HEK293T (cell line): ENCODE measurements at places on chromosomes 7 and 10.

DNA sequence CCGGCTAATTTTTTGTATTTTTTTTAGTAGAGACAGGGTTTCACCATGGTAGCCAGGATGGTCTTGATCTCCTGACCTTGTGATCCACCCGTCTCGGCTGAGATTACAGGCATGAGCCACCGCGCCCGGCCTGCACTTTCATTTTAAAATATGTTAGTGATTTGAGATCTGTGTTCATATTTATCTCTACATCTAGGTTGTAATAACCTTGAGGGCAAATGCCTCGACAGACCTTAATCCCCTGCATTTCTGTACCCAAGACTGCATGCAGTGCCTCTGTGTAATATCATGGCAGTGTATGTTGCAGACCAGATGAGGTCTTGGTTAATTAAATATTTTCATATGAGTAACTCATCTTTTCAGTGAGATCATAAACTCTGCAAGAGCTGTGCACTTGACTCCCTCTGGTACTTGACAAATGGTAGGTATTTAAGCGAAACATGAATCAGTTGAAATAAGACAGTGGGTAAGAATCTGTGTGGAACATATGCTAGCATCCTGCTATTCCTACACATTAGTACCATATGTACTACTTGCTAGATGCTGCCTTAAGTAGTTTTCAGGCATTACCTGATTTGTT lies 673.9 kb upstream of the ANKRD30A start:
- DNase-seq, result no peak

DNA sequence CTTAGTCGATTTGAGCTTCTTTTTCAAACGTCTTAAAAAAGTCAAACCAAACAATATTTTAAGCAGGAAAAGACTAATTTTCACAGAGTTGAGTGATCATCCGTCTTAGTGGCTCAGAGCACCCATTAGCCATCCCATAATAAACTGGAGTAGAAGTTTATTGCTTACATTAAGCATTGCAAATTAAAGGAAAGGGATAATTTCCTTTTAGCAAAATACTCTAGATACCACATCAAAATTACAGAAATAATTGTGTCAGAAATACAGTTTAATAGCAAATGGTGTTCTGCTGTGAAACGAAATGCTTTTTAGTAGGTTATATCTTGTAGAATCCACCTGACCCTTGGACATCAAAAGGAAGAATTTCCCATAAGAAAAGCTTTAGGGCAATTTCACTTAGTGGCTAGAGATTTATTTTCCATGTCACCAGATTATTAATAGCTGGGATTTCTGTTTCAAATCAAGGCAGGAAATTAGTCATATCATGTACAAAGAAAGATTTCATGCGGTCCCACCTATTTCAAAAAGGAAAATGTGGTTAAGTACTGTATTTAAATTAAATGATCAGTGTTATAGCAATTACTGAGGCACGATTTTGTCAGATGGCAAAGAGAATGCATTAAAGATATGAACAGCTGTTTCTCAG lies 96.2 kb downstream of the NPTX2 start:
- no peak for DNase-seq

- DNase-seq, result peak; percentile 79
Observed at GRCh38 chr7:136114966-136115762, 138.0 kb upstream of the MTPN start.

DNA sequence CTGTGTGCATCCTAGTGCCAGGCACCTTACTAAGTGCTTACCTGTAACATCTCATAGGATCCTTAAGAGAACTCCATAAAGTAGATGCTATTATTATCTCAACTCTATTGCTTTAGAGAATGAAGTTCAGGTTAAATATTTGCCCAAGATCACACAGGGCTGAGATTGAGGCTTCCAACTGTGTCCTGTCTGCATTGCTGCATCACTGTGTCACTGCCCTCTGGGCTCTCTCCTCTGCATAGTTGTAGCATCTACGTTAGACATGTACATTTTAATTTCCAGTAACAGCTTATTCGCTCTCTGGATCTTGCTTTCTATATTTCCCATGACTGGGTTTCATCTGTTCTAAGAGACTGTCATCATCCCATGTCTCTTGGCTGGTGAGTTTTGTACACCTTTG lies 63.6 kb upstream of the FZD8 start:
- DNase-seq, result no peak

DNA sequence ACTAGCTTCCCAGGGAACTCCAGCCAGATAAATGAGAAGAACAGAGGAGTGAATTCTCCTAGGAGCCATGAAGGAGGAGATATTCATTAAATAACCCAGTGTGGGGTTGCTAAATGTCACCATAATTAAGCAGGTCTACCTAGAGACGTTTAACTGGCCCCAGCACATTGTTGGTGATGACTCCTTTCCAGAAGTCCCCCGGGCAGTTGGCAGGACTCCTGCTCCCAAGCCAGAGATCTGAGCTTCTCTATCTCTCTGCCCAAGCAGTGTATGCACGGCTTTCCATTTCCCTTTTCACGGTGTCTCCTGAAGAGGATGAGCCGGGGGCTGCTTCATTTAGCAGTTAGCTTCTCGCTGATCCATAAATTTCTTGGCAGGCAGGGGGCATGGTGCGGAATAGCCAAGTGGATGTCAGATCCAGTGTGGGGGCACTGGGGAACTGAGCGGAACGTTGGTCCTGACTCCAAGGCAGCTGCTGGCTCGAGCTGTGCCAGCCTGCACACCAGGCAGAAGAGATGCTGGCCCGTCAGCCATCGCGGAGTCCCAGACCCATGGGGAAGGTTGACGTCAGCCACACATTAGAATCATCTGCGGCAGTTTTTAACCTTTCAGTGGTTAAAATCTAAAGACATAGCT lies 142.0 kb upstream of the NPY start:
- DNase-seq, result no peak

DNA sequence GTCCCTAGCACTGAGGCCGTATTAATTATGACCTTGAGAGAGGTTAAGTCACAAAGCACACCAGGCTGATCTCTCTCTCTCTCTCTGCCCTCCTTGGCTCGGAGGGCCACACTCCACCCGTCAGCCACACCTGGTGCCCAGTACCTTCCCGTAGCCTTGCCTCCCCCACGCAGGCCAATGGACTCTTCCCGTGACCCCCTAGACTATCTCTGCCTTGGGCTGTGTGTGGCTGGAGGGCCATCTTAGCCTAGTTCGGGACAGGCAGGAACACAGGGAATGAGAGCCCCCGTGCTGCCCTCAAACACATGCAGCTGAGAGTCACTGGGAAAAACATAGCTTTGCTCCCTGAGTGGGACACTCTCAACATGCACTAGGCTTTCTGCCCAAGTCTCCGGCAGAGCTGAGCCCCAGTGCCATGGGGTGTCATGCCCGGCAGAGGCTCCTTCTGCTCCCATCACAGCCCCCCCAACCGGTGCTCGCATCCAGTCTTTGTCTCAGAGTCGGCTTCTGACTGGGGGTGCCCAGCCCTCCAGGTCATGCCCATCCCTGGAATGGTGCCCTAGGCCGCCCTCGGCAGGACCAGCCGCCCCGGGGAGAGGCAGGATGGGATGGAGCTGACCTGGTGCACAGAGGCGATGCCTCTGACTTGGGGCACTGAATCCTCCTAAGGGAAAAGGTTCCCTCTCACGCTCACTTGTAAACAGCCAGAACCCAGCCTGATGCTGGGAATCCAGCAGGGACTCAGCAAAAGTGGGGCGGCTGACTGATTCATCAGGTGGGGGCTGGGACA lies 63.0 kb downstream of the TCERG1L start:
- no peak for DNase-seq

DNA sequence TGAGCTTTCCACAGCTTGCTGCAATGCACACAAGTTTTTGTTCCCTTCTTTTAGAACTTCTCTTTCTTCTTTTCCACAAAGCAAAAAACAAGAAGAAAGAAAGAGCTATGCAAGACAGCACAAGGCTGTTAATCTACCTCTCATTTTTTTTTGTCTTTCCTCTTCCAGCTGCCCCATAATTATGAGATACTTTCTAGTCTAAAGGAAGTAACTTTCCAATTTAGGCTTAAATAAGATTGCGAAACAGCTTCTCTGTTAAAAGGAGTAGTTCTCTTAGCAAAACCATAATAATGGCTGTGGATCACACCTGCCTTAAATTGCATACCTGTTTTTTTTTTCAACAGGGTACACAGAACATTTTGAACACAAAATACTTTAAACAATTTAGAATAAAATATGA lies 56.0 kb downstream of the NDUFB2 start:
- DNase-seq, result no peak
